Kidney (tissue), 22 donors: ENCODE measurements at places on chromosomes 6 and 20.

GRCh38 chr6:160347259-160348222 is 637 bp upstream of the SLC22A3 start:
- no peak for DNase-seq

DNA sequence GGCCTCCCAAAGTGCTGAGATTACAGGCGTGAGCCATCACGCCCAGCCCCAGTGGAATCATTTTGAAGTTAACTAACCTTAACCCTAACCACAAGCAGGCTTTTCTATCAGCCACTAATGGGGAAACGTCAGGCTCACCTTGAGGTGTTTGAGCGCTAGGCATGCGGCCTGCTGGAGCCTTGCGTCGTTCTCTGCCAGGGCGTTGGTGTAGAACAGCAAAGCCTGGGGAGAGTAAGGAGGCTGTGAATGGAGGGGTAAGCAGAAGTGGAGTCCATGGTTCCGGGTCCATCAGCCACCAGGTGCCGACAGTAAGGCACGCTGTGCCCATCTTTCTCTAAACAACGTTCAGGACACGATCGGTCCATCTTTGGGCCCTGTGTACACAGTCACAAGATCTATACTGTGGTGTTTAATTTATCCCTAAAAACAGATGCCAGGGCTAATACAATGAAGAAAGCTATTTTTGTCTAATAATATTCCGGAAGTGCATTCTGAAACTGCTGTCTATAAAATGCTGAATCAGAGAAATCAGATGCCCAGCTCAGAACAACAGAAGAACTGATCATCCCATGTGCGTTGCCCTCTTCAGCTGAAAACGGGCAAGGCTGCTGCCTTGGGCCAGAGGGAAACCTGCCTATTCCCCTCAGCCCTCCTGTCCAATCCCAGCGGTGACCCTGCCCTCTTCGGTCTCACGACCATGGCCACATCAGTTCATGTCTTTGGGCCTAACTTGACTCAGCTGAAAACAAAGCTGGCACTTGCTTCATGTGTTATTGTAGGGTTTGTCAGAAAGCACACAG is 79.6 kb downstream of the PTPN1 start:
- DNase-seq, result no peak

DNA sequence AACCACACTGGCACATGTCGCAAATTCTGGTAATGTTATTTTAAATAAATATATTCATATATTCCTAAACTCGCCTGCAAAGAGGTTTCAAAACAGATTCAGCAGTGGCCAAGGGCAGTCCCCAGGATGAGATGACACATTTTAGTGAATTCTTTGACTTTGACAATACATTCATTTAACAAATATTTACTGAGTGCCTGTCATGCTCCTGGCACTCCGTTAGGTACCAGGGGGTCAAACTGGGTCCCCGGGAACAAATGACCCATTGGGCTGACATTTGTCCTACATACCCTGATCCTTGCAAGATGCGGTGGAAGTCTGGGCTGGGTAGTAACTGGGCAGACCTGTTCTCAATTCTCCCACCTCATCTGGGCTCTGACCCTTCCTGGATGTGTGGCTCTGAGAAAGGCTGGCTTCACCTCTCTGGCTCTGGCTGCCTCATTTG is 74.9 kb downstream of the FYN start:
- DNase-seq, result no peak

GRCh38 chr6:170180671-170181337 is 110.1 kb downstream of the DLL1 start:
- no peak for DNase-seq

- no peak for DNase-seq
These were observed 2.8 kb downstream of the VSX1 start for GRCh38 chr20:25079171-25079570.

GRCh38 chr6:129498541-129498940 is 211.4 kb downstream of the ARHGAP18 start:
- no peak for DNase-seq
